Calu3 (cell line): ENCODE measurements at places on chromosomes 6 and 20. TPM values are rescaled to one million over a fixed set of nuclear protein-coding genes. Genes with fewer than 3 reads are reported as not detected.

DNA sequence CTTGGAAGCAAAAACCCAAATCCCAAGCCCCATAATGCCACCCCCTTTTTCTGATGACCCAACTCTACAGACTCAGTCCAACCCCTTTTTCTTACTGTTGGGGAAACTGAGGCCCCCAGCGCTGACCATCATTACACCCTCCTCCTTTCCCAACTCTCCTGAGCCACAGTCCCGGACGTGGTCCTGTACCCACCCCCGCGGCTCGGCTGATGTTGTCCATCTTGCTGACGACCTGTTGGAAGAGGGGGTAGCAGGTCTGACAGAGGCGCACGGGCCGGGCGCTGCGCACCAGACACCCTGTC, 533 bp downstream of the OSTM1 start:
- DNase-seq = no peak

DNA sequence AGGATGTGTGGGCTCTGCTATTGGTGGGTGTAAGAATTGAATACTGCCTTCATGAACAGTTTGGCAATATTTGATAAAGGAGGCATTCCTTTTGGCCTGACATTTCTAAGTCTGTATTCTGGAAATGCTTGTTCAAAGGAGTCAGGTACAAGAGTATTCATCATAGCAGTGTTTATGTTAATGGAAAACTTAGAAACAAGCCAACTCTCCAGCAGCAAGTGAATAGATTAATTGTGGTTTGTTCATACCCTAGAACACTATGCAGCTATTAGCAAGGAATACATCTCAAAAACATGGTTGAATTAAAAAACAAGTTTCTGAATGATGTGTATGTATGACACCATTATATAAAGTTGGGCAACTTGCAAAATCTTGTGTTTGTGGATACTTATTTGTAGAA, 195.8 kb downstream of the ZFAND3 start:
- no peak for DNase-seq

GRCh38 chr20:22762576-22763256, 178.3 kb upstream of the FOXA2 start:
- no peak for DNase-seq

DNA sequence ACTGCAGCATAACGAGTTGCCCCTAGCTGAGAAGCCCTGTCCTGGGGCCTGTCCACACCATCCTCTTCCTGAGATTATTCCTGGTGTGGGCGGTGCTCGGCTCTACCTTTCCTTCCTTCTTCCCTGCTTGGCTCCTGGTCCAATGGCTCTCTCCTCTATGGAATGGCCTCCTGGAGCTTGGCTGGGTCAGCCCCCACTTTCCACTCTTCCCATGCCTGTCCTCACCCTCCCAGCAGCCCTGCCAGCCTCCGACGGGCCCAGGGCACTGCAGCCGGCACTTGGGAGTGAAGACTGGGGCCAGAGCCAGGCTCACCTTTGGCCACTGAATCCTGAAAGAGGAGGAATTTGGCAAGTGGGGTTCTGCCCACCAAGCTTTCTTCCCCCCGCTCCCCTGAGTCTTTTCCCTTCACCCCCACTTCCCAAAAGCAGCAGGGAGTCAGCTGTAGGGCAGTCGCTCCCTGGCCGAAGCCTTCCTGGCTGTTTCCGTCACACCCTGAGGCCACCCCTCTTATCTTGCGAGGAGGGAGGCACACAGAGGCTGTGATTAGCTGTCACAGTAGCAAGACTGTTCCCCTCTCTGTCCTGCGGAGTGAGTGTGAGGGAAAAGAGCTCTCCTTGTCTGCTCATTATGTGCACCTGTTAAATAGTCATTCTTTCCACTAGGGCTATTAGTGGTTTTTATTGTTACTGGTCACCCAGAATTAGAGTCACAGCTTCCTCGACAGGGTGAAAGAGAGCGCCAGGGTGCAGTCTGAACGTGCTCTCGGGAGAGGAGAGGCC, 6.3 kb upstream of the CDSN start:
- DNase-seq = no peak

GRCh38 chr6:160132776-160133338, 11.2 kb downstream of the SLC22A1 start:
- DNase-seq = no peak

DNA sequence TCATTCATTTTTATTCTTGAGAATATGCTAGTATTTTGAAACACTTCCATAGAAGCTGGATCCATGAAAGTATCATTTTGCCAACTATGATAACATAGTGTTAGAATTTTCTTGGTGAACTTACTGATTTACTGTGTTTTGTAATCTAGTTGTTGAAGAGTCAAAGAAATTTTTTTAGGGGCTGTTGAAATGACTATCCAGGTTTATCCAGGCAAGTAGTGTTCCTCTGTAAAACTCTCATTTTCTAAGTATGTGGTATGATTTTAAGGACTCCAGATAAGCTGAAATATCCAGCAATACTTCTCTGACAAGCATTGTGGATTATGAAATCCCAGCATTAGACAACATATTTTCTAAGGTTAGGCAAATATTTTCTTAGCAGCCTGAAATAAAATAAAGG, 95.9 kb downstream of the GRIK2 start:
- no peak for DNase-seq

DNA sequence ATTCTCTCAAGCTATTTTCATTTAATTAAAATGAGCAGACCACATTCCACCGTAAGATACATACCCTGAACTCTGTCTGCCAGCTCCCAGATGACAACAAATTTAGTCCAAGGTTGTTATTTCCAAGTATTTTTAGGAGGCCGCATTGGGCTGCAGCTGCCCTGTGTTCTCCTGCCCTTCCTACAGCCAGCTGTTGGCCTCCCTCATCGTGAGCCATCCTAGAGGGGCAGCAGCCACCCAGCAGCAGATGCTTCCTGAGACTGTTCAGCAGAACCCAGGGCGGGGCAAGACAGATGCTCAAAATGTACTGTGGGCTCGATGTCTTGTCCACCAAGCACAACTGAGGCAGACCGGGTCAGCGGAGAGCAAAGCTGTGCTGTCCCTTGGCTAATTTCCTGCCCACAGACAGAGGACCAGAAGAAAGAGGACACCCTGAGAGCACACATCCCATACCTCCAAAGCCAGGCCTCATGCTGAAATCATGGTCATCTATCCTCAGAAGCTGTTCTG, 16.4 kb downstream of the GABRR1 start:
- no peak for DNase-seq

- no peak for DNase-seq
These were observed 19.4 kb upstream of the TRIM27 start for GRCh38 chr6:28943223-28943556.

DNA sequence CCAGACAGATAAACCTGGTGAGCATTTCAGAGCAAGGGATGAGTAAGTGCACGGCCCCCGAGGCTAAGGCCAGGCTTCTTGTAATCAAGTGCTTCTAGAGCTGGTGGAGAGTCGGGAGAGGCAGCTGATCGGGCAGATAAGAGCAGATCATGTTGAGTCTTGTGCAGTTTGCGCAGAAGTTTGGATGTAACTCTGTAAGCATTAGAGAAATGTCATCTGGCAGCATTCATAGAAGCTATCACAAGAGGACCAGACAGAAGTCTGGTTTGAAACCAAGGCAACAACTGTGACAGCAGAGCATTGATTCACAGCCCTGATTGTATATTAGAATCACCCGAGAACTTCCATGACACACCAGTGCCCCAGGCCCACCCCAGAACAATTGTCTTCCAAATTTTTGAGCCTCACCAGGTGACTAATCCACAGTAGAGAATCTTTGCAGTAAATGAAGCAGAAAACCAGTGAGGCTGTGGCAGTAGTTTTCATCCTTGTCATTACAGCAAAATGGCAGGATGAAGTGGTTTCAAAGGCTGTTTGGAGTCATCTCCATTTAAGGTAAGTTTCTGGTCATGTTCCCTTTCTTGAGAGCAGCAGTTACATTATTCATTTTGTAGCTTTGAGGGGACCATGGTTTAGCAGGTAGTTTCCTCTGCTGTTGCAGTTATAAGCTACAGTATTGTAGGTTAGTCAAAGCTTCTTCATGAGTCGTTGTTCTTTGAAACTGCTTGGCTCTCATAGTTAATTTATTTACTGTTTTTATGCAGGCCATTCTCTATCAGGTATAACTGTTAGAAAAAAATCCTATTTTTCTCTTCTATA, 84.1 kb downstream of the RNF217 start:
- DNase-seq = no peak

DNA sequence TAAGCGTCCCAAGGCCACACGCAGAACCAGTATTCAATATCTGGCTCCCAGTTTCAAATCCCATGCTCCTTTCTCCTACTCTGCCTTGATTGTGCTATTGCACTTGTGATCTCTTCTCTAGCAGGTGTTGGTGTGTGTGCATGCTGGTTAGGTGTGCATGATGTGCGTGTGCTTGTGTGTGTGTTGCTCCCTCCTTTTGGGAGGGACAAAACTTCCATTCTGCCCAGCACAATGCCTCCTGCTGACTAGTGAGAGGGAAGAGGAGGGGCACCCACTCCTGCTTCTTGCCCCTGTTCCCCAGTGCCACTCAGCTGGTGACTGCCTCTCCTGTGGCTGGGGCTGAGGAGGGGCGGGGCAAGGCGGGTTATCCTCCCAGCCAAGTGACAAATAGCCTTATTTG, 19.7 kb downstream of the CD40 start:
- DNase-seq = no peak

- DNase-seq = no peak
These were observed 3.1 kb downstream of the QKI start for GRCh38 chr6:163417595-163417994.

GRCh38 chr6:140806431-140806830, 1326.3 kb upstream of the GJE1 start:
- no peak for DNase-seq

DNA sequence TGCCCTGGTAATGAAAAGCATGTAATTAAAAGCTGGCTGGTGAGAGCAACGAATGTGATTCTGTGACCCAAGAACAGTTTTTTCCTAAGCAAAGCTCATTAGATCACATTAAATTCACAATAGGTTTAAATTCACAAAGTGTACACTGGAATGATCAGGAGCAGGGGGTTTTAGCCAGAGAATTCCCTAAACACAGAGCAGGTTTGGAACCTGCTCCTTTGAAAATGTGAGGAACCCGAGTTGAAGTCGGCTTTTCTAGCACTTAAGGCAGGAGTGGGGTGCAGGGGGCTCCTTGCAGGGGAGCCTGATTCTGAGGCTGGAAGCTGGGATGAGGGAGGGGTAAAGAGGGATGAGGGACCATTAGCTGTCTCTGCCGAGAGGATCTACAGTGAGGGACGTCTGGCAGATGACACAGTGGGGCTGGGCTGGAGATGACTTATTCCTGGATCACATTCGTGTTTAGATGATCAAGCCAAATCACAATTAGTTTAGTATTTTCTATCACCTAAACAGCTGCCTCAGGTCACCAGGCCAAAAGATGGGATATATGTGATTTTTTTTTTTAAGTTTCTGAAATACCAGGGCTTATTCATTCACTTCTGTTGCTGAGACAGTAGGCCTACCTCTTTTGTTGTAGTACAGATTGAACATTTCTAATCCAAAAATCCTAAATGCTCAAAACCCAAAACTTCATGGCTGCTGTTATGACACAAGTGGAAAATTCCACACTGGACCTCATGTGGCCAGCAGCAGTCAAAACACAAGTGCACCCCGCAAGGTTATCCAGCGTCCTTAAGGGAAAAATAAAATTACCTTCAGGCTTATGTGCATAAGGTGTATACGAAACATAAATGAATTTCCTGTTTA, 93.1 kb upstream of the HIVEP1 start:
- DNase-seq = no peak

GRCh38 chr6:14804785-14805210, 441.1 kb upstream of the JARID2 start:
- peak; percentile 65 for DNase-seq

GRCh38 chr6:10550764-10551163, 29.6 kb downstream of the GCNT2 start:
- DNase-seq = no peak

- DNase-seq = peak; percentile 34
These were observed 91.3 kb upstream of the PRDM1 start for GRCh38 chr6:105994591-105995390.

DNA sequence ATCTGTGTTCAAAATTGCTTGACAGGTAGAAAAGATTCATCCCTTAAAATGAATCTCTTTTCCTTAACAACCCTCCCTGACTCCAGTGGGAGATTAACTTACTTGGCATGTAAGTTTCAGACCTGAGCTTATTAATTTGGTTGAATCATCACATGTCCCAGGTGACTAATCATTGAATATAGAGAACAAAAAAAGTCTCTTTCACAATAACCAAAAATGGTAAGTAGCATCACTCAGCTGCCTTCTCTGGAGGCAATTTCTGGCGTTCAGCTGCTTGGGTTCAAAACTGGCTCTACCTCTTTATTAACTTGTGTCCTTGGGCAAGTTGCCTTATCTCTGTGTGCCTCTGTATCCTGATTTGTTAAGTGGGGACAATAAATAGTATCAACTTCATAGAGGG, 2.9 kb downstream of the C6orf141 start:
- no peak for DNase-seq

DNA sequence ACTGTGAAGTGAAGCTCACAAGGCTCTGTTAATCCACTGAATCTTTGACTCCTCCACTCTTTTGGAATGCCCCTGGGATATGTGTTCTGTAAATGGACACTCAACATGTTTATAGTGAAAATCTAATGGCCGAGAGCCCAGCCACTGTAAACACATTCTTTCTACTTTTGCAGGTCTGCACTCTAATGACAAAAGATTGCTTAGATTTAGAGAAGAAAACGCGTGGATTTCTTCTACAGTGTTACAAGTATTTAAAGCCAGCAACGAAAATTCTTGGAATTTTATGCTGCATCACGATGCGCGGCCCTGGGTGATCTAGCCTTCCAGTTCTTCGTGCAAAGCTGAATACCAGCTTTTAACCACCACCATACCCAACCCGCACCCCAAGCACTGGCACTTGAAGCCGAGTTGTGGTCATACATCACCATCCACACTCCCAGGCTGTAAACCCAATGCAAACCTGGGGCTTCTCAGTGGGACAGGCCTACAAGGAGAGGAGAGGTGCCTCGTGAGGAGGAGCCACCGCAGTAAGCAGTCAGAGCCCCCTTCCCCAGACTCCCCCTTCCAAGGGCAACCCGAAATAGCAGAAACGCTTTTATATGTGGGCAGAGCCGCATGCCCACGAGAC, 3.7 kb upstream of the FOXO3 start:
- DNase-seq = no peak

DNA sequence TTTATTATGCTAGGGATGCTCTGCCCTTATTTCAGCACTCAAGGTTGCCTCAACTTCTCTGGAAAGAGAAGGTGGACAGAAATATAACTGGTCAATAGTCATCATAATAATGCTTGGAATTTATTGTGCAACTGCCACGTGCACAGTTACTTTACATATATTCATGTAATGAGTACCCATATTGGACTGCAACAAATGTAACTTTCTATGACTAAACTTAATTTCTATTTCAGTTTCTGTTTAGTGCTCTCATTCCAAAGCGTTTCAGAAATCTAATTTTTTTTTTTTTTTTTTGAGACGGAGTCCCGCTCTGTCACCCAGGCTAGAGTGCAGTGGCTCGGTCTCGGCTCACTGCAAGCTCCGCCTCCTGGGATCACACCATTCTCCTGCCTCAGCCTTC, 28.3 kb upstream of the CD83 start:
- DNase-seq = no peak

BMP2 gene
- total RNA-seq = 4.5 and 5.6 TPM in 2 replicates

TRIM15 gene
- total RNA-seq = 11.8 and 13.5 TPM in 2 replicates

RALGAPB gene
- 59.8 and 62.5 TPM in 2 replicates for total RNA-seq

TRIM31 gene
- total RNA-seq = 161 and 181 TPM in 2 replicates

SLC35F1 gene
- total RNA-seq = not detected in 2 replicates

PNPLA1 gene
- 0.19 and 0.20 TPM in 2 replicates for total RNA-seq

IMPG1 gene
- not detected in 2 replicates for total RNA-seq

PLN gene
- total RNA-seq = not detected in 2 replicates

TUBB2B gene
- total RNA-seq = 2.5 and 3.0 TPM in 2 replicates

ZKSCAN3 gene
- 7.3 and 7.8 TPM in 2 replicates for total RNA-seq

PLG gene
- total RNA-seq = not detected in 2 replicates

MYCT1 gene
- not detected in 2 replicates for total RNA-seq

MEP1A gene
- not detected in 2 replicates for total RNA-seq

BTN1A1 gene
- total RNA-seq = not detected in 2 replicates

GGT7 gene
- 13.5 and 16.2 TPM in 2 replicates for total RNA-seq

IL20RA gene
- 2.4 and 3.1 TPM in 2 replicates for total RNA-seq

MROH8 gene
- 1.4 and 2.7 TPM in 2 replicates for total RNA-seq
